Renal pelvis (tissue), 12 donors: ENCODE measurements at places on chromosomes 1 and 21.

DNA sequence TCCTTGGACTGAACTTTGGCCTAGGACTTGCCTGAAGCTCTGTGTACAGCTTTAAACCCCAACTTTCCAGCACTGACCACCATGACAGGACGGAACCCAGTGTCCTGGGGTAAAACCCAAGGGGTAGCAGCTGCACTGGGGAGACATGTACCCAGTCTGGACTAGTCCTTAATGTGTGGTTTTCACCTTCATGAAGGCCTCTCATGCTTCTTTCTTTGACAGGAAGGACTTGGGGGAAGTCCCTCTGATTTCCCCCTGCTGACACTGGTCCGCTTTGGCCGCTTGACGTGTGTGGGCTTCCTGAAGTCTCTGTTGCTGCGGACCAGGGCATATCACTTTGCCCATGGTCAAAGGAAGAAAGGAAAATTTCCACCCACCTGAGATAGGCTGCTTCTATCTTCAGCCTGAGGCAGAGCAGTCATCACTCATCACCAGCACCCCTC lies 66.3 kb upstream of the PRDX6 start:
- DNase-seq, result no peak

- no peak for DNase-seq
Observed at GRCh38 chr1:241330619-241331327, 26.2 kb downstream of the RGS7 start.

GRCh38 chr1:174200746-174201145 lies 41.4 kb downstream of the RABGAP1L start:
- no peak for DNase-seq

GRCh38 chr1:186738926-186739325 lies 58.7 kb upstream of the PTGS2 start:
- no peak for DNase-seq

DNA sequence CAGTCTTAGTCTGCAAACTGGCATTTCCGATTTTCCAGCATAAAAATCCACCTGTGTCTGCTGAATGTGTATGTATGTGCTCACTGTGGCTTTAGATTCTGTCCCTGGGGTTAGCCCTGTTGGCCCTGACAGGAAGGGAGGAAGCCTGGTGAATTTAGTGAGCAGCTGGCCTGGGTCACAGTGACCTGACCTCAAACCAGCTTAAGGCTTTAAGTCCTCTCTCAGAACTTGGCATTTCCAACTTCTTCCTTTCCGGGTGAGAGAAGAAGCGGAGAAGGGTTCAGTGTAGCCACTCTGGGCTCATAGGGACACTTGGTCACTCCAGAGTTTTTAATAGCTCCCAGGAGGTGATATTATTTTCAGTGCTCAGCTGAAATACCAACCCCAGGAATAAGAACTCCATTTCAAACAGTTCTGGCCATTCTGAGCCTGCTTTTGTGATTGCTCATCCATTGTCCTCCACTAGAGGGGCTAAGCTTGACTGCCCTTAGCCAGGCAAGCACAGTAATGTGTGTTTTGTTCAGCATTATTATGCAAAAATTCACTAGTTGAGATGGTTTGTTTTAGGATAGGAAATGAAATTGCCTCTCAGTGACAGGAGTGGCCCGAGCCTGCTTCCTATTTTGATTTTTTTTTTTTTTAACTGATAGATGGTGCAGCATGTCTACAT lies 2.5 kb upstream of the OLFML3 start:
- no peak for DNase-seq

DNA sequence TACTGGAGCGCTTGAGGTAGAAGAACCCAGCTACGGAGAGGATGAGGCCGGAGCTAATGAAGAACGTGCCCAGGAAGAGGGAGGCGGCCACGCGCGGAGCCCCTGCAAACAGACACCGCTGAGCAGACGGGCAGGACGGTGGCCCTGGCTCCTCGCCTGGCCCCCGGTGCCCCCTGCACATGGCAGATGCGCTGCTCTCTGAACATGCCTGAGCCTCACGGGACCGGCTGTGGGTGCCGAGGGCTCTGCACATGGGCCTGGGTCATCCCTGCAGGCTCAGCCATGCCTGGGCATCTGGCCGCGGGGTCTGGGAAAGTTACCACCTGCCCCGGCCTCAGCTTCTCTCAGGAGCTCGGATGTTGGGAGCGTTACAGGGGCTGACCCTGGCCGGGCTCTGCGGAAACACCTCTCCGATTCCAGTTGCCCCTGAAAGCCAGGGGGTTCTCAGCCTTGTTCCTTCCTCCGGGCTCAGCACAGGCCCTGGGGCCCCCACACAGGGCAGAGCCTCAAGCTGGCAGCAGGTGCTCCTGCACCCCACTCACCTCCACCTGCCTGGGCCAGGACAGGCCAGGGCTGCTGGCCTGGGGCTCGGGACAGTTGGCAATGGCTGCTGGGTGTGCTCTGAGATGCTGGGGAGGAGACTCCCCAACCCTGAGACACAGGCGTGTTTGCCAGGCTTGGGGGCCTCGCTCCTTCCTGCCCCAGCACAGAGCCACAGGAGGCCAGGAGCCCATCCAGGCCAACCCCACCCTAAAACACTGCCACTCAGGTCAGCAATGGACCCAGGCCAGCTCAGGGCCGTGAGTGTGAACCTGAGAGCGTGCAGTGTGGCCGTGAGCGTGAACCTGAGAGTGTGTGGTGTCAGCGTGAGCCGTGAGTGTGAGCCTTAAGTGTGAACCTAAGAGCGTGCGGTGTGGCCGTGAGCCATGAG lies 12.1 kb upstream of the RNF223 start:
- no peak for DNase-seq

DNA sequence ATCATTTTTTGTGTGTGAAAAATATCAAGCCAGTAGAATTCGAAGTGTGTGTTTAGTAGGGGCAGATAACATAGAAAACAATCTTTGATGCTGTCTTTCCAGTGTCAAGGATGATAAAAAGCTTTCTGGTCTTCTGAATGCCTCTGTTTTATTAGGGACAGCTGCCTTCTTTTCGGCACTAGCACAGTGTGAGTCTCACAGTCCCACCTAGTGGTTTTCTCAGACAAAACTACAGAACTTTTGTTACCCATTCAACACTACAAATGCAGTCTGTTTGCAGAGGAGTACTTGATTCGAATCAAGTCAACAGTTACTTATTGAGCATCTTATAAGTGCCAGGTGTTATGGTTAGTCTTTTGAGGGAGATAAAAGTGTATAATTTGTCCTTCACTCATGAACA lies 30.6 kb upstream of the MCOLN3 start:
- no peak for DNase-seq

GRCh38 chr1:65759516-65759915 lies 33.2 kb upstream of the PDE4B start:
- DNase-seq, result no peak

- no peak for DNase-seq
Observed at GRCh38 chr1:195185321-195185720, 1422.9 kb downstream of the KCNT2 start.

- no peak for DNase-seq
Observed at GRCh38 chr21:46351476-46352163, 27.7 kb downstream of the PCNT start.

DNA sequence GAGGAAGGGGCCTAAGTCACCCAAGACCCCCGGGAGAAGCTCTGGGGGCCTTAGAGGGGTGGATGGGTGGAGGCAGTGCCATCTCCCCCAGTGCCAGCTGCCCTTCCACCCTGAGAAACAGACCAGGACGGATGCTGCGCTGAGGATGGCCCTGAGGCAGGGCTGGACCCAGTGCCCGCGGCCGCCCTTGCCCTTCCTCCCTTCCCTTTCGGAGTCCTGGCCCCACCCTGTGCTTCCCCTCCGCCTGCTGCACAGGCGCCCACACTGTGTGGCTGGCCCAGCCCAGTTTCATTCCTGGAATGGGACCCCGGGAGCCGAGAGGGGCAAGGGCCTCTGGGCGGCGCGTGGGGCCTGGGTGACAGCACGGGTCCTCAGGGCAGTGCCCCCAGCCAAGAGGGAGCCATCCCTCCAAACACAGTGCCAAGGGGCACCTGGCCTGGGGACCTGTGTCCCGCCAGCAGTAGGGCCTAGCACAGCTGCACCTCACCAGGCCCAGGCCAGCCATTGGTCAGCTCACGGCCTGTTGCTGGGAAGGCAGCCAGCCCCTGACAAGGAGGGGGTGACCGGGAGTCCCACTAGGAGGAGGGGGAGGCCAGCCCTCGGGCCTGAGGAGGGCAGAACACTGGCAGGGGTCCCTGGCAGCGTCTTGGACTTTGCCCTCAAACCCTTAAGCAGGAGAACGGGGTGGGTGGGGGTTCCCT lies 13.4 kb upstream of the SKI start:
- DNase-seq, result no peak

- no peak for DNase-seq
Observed at GRCh38 chr1:183105449-183105848, 80.6 kb upstream of the LAMC2 start.

DNA sequence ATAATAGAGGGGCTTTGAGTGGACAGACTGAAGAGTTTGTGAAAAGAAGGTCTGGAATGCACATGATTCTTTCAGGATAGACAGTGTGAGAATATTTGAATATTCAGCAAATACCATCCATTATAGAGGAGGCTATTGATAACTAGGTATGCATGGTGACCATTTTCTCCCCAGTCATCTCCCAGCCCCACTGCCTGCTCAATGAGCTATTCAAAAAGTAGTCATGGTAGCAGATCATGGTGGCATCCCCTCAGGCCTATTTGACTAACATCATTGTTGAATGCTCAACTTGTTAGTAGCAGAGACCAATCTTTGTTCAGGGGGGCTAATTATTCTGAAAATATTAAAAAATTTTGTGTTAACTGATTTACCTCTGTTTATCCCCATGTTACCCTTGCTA lies 311.6 kb downstream of the S1PR1 start:
- DNase-seq, result no peak

GRCh38 chr1:3377604-3378279 lies 76.7 kb upstream of the ARHGEF16 start:
- DNase-seq, result no peak

- no peak for DNase-seq
Observed at GRCh38 chr1:172252958-172253357, 167.5 kb upstream of the C1orf105 start.

DNA sequence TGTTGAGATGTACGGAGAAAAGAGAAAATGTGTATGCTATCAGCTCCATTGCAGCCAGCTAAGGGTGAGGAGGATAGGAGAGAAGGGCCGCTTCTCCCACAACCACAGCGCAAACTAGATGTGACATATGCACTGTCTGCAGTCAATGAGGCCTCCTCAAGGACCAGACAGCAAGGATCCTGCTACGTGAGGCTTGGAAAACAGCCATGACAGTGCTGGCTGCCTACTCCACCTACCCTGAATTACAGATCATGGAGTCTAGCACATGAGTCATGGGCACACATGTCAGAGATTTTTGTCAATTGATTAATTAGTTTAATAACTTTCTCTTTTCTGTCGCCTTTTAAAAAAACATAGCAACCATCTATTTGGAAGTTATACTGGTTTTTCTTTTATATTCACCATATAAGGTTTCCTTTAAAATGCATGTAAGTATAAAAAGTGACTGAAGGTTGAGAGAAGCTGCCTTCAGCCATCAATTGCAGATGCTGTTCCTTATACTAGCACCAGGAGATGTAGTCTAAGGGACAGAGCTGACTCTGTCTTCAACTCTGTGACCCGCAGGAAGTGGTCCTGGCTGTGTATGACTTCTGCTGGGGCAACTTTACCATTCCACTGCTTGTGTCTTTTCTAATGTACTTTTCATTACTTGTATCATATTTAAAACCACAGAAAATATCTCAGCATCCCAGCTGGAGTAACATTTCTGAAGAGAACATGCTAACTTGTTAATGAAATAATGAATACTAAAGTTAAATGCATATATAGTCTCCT lies 3.1 kb downstream of the VPS26C start:
- DNase-seq, result no peak

DNA sequence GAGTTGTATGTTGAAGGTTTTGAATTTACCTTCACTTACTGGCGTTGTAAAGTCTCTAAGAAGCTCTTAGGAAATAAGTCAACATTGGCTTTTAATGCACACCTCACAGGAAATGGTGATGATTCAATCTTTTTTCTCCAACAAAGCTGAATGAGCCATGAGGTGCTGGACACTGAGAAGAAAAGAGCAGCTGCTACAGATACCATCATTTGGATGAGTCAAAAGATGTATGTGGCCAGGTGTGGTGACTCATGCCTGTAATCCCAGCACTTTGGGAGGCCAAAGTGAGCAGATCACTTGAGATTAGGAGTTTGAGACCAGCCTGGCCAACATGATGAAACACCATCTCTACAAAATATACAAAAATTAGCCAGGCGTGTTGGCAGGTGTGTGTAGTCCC lies 3.3 kb upstream of the IL23R start:
- no peak for DNase-seq

DNA sequence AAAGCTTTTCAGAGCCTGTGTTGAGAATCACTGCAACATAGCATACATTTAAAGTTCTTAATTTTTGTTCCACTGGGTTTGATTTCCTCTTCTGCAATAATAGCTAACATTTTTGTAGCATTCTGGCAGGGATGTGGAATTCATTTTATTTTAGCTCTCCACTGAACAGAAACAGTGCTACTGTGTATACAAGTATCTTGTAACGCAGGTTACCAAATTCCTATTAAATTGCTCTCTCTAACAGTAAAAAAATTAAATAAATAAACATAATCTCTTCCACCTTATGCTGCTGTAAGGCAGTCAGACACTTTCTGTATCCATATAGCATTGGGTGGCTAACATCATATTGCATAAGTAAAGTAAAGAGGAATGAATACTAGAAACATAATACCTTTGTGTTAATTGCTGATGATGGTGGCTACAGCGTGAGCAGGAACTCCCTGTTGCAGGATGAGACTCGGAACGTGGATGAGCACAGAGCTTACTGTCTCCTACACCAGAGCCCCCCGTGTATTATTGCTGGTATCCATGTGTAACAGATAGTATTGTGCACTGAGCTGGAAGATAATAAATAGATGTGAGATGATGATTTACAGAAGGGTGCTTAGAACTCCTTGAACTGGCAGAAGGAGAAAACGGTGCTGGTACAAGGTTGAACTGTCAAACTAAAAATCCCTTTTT lies 276.9 kb upstream of the SNX7 start:
- DNase-seq, result peak; percentile 10

DNA sequence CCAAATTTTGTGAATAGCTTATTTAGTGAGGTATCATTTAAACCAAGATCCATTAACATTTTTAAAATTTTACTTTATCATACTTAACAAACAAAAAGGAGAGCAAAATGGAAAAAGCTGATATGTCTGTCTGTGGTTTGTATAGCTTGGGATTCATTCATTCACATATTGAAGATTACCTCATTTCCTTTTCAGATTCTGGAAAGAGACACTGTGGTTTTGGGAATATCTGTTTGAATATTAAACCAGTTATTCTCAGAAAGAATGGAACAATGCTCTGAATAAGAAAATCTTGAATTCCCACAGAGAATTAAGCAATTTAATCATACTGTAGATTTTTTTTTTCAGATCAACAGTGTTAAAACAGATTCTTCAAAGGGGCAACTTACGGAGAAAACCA lies 93.8 kb upstream of the PRDX6 start:
- DNase-seq, result no peak

GRCh38 chr1:116326486-116326885 lies 46.6 kb upstream of the ATP1A1 start:
- no peak for DNase-seq
